ENCODE measurements at places on chromosomes 16 and 17.

DNA sequence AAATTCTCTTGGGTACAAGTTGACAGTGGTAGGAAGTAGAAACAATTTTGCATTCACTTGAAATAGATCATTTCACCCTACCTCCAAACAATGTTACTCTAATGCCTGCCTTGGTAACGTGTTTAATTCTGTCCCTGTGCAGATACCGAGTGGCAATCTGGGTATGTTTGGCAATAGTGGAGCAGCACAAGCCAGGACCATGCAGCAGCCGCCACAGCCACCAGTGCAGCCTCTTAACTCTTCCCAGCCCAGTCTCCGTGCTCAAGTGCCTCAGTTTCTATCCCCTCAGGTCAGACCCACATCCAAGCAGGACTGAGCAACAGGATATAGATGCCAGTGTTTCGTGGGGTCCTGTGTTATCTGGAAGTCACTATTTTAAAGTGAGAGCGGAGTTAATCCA is 49.3 kb downstream of the TMC6 start:
- DNase-seq, result no peak

DNA sequence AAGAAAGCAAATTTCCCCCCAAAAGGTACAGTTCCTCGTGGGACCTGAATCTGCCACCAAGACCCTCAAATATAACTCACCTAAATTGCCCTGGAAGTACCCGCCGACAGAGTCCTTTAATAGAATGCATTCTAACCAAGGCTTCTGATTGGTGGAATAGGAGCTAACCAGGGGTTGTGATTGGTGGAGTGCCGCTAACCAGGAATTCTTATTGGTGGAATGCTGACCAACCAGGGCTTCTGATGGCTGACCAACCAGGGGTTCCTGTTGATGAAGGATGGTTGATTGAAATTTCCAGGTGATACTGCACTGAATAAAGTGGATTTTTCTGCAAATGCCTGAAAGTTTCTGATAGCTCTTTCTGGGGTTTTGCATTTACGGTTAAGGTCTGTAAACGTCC is 6.5 kb downstream of the TFAP4 start:
- DNase-seq, result no peak

- peak; percentile 37 for DNase-seq
Measured at GRCh38 chr17:488993-489757, 136.6 kb upstream of the RPH3AL start.

- peak; percentile 32 for DNase-seq
Measured at GRCh38 chr17:41382394-41382793, 288 bp upstream of the KRT34 start.

- DNase-seq, result no peak
Measured at GRCh38 chr17:44267818-44268490, at the start of gene SLC4A1. TSS of gene SLC4A1 (minus strand) at chr17:44268135. CDS start at chr17:44262866, 5,269 bp downstream.

GRCh38 chr17:61452301-61453290 is at the start of gene TBX4:
TSS of gene TBX4 (plus strand) at chr17:61452422. CDS start at chr17:61456491, 4,069 bp downstream.
- DNase-seq, result no peak

- DNase-seq, result no peak
Measured at GRCh38 chr16:3235856-3236669, 1.1 kb upstream of the ZNF200 start.

DNA sequence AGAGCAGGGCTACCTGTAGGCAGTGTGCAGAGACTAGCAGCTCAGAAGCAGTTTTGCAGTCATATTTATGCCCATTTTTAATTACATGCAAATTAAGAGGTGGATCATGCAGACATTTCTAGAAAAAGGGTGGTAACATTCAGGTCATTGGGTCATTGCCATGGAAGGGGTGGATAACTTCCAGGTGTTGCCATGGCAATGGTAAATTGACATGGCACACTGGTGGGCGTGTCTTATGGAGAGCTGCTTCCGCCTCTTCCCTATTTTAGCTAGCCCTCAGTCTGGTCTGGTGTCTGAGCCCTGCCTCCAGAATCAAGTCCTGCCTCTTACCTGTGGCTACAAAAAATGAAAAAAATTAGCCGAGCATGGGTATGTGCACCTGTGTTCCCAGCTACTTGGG is 2.8 kb upstream of the DNAI2 start:
- DNase-seq, result no peak

DNA sequence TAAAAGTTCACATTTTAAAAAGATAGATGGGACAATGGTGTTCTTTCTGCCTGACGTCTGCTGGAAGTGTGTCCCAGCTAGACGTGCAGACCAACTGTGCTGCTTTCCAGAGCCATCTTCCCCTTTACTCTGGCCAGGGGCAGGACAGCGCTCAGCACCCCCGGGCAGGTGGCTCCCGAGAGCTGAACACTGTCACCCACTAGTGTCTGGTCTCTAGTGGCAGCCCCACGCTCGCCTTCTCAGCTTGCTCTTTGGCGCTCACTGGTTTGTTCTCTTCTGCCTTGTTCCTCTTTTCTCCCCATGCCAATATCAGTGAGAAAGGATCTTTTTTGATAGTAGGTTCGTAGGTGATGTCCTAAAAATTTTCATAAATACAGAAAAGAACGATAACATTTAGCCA is 25.7 kb downstream of the ZC3H18 start:
- no peak for DNase-seq

- no peak for DNase-seq
Measured at GRCh38 chr17:9334536-9335446, 240.8 kb downstream of the STX8 start.

DNA sequence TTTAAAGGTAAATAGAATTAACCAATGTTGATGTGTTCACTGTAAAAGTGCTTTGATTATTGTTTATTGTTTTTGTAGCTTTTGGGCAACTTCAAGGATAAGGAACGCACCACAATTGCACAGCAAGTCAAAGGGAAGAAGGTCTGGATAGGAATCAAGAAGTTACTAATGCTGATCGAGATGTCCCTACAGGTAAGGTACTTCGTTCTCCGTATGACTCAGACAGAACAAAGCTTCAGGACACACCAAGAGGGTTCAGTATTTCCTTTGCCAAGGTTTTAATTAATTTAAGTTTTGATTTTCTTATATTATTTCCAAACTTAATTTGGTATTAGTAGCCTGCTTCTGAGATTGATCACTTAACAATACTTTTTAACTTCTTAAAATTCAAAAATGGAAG is 67.1 kb downstream of the WNT3 start:
- DNase-seq, result no peak

DNA sequence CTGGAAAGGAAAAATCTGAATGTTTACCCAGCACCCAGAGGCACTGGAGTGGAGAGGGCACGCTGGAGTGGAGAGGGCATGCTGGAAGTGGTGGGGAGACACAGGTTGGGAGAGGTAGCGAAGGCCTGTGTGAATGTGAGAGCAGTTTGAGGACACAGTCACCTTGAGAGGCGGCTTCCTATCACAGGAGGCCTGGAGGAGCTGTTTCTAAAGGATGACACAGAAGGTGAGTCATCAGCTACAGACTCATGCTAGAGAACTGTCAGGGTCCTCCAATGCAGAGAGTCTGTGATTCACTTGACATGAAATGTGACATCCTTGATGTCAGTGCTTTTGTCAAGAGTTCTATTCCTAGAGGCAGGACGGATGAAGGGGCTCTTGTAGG is 13.8 kb downstream of the CTRL start:
- DNase-seq, result peak; percentile 82

DNA sequence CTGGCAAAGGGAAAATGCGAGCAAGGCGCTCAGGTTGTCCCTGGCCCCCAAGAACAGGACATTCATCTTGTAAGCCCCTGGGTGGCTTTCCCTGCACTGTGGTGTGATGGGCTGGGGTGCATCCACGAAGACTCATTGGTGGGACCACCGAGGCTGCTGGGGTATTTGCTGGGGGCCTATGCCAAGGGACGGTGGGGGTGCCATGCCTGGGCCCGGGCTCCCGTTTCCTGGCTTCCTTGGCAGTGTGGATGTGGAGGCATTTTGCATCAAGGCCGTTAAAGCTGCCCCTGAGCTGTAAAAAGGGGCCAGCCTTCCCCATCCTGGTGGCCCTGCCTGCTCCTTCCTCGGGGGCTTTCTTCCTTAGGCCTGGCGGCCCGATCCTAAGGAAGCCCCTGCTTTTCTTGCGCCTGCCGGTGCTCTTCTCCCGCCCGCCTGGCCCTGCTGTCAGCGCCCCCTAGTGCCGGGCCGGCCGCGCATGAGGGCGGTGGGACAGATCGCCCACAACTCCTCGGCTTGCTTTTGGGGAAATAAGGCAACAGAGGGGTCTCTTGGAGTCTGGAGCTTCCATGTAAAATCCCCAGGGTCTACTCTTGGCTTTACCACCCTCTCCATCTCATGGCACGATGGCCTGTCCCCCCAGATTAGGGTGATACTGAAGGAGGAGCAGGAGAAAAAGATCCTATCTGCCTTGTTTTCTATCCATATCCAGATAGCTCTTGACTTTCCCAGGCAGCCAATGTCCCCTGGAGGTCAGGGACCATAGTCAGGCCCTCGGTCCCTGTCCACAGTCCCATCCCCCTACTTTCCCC is 9.8 kb upstream of the TBX2 start:
- DNase-seq, result peak; percentile 61

- DNase-seq, result no peak
Measured at GRCh38 chr16:56324406-56324805, 100.9 kb downstream of the AMFR start.

DNA sequence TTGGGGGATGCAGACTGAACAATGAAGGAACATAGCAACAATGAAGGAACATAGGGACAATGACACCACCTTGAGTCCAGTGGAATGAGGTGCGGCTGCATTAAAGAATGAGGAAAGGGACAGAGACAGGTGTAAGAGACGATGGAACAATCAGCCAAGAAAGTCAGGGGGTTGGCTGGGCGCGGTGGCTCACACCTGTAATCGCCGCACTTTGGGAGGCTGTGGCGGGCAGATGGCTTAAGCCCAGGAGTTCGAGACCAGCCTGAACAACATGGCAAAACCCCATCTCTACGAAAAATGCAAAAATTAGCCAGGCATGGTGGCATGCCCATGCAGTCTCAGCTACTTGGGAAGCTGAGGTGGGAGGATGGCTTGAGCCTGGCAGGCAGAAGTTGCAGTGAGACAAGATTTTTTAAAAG is 13.6 kb upstream of the CBFB start:
- no peak for DNase-seq

GRCh38 chr16:88533932-88534637 is 36.1 kb upstream of the ZC3H18 start:
- peak; percentile 48 for DNase-seq

DNA sequence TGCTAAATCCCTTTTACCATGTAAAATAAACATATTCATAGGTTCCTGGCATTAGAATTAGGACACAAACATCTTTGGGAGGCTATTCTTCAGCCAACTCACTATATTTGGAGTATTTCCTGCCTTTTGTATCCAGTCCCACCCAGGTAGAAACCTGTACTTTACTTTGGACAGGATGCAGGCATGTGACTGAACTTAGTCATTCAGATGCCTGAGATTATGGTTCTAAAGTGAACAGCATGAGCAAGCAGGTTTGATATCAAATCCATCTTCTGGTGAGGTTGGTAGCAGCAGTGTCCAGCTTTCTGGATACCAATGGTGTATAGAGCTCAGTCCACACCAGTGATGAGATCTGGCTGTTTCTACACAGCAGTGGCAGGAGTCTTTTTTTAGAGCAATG is 20.2 kb downstream of the CA10 start:
- no peak for DNase-seq

GRCh38 chr16:49578435-49579024 is 204.9 kb downstream of the C16orf78 start:
- no peak for DNase-seq

DNA sequence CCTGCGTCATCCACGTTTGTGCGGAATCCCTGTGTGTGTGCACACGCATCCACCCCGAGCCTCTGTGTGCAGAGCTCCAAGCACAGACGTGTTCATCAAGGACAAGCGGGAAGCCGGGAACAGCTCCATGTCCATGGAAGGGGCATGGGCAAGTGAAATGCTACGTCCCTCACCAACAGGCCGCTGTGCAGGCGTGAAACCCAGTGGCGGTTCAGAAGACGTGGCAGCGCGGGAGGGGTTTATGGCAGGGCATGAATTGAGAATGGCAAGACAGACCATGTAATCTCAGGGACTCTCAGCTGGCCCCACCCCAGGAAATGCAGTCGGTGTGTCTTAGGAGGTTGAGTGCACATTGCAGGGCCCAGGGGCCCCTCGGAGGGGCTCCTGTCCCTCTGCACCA is 52.7 kb downstream of the TBC1D16 start:
- DNase-seq, result no peak
